ENCODE measurements at places on chromosomes 2 and 18.

GRCh38 chr2:17793803-17794354, 22.4 kb upstream of the MSGN1 start:
- no peak for DNase-seq

DNA sequence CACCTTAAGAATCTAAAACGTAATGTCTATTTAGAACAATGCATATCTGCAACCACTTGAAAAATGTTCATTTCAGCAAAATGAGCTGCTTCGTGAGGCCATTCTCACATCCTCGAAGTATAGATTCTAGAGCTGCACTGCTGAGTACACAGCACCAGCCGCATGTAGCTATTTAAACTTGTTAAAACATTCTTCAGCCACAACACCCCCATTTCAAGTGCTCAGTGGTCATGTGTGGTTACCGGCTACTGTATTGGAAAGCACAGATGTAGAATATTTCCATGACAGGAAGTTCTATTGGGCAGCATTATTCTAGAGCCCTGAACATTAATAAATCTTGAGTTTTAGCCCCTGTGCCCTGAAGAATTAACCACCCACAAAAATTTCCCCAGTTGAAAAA, 35.0 kb downstream of the SUMO1 start:
- DNase-seq, result no peak

DNA sequence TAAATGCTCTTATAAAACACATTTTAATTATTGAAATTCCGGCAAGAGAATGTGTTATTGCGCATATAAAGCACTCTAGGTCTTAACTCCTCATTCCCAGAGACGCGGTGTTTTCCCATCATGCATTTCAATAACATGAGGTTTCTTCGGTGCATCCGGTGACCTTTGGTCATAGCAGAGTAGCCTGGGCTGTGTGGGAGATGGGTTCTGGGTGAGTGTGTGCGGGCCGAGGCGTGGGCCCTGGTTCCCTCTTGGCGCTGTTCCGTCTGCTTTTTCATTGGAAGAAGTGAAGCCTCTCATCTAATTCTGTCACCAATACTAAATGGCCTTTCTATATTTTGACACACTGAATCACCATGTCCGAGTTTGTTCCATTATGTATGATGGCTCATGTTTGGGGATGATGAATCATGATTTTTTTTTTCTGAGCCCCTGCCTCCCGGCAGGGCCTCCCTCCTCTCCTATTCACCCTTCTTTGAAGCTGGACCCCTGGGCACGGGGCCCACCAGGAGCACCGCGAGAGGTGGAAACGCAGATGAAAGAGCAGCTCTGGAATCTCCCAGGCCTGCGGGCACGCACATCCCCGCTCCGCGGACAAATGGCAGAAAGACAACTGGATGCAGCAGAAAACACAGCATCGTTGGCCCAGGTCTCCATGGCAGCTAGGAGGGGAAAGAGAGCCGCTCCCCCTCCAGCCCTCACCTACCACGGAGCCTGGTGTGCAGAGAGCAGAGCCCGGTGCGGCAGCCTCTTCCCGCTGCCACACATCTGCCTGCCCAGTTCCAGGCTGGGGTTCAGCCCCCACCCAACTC, 85.8 kb upstream of the HPCAL1 start:
- DNase-seq, result no peak

DNA sequence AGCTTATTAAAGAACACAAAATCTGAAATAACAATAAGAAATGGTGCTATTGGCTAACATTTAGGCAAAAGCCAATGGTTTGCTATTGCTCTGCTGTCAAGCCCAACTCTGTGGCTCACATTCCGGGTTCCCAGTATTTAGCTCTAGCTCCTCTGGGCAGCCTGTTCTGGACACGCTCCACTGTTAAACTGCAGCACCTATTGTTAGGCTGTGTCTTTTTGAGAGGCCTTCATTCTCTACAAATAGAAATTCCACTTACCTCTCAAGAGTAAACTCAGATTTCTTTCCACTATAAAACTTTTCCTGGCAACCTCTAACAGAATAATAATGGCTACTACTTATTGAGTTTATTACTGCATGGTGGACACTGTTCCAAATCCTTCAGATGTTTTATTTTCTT, 3.7 kb upstream of the KLHL14 start:
- no peak for DNase-seq

GRCh38 chr2:153939124-153939796, 67.5 kb downstream of the GALNT13 start:
- DNase-seq, result no peak

DNA sequence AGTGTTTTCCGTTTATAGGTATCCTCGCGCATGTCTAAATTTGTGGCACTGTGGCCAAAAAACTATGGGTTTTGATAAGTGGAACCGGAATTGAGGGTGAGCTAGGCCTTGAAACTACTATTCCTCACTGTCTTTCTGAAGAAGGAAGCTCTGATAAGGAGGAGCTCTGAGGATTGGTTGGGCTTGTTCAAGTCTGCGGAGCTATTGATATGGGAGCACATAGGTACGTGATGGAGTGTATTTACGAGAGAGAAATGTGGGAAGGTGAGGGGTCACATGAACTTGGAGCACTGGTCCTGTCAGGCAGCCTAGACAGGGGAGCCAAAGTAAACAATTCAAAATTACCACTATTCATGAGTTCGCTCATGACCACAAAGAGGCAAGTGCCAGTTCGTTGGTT, 131.4 kb downstream of the BABAM2 start:
- DNase-seq, result no peak

GRCh38 chr2:15031745-15032240, 399.3 kb downstream of the LRATD1 start:
- DNase-seq, result no peak

- no peak for DNase-seq
These were observed 17.5 kb downstream of the PECR start for GRCh38 chr2:216064014-216064630.

DNA sequence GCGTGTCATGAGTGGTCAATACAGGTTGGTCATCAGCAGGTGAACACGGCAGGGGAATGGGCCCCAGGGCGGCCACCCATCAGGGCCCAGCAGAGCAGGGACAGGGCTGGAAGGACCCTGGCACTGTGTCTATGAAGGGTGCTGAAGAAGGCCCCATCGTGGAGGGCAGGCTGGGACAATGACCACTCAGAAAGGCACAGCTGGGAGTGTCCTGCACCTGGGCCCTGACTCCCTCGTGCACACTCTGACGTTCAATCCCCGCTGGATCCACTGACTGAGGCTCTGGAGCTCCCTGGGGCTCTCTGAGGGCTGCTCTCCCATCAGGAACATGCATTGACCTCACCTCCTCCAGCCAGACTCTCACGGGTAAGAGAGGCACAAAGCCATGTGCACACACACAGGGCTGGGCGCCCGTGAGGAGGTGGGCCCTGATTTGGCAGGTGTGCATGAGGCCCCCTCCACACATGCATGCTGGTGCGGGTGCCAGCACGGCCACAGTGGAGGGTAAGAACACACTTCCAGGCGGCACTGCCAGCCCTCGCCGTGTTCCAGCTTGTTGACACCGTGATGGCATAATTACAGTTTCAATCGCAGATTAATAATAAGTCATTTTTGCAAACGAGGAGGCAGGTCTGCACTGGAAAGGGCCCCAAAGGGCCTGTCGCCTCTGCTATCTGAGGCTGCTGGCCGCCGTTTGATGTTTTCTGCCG, 58.5 kb downstream of the SMAD7 start:
- no peak for DNase-seq

- no peak for DNase-seq
These were observed 108.4 kb downstream of the PRELID3A start for GRCh38 chr18:12516049-12516630.

DNA sequence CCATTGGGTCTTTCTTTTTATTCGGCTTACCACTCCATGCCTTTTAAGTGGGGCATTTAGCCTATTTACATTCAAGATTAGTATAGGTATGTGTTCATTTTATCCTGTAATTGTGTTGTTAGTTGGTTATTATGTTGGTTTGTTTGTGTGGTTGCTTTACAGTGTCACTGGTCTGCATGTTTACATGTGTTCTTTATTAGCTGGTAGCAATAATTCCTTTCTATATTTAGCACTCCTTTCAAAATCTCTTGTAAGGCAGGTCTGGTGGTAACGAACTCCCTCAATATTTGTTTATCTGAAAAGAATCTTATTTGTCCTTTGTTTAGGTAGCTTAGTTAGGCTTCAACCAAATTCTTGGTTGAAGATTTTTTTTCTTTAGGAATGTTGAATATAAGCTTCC, 68.7 kb upstream of the XDH start:
- no peak for DNase-seq

GRCh38 chr2:1437537-1437936, 24.3 kb downstream of the TPO start:
- DNase-seq, result no peak

DNA sequence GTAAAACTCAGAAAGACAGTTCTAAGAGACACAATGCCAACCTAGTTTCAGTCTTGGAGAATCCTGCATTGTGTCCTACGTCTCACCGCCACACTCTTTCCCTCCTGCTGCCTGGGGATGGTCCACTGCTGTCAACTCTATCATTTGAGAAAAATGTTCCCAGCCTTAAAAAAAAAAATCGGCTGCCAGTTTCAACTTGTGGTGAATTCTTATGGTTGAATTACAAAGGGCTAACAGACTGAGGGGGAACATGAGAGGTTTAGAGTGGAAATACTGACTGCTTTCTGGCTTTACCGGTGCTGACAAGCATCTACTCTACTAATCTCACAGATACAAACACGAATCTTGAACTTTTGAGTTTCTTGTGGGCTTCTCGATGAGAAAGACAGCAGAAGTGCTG, 74.0 kb downstream of the NAB1 start:
- no peak for DNase-seq

Data from activated naive CD4-positive, alpha-beta T cell treated with Interleukin-2 at 50 U/mL for 16 hours (primary cell).